ENCODE measurements at places on chromosomes 2 and 18. TPM values are rescaled to one million over a fixed set of nuclear protein-coding genes. Genes with fewer than 3 reads are reported as not detected.

ADNP2 gene
- total RNA-seq: 18.0 TPM

GPC1 gene
- 42.9 TPM for total RNA-seq

CCDC68 gene
- total RNA-seq: 5.9 TPM

CRYGD gene
- not detected for total RNA-seq

POTEJ gene
- not detected for total RNA-seq

CYP1B1 gene
- 33.9 TPM for total RNA-seq

RAD51AP2 gene
- under 0.01 TPM for total RNA-seq

RGPD4 gene
- total RNA-seq: under 0.01 TPM

SPIRE1 gene
- total RNA-seq: 29.9 TPM

CLHC1 gene
- total RNA-seq: 7.9 TPM

CNTNAP5 gene
- total RNA-seq: under 0.01 TPM

All from regular cardiac myocyte (primary cell).